ENCODE measurements at places on chromosomes 3 and 15.

DNA sequence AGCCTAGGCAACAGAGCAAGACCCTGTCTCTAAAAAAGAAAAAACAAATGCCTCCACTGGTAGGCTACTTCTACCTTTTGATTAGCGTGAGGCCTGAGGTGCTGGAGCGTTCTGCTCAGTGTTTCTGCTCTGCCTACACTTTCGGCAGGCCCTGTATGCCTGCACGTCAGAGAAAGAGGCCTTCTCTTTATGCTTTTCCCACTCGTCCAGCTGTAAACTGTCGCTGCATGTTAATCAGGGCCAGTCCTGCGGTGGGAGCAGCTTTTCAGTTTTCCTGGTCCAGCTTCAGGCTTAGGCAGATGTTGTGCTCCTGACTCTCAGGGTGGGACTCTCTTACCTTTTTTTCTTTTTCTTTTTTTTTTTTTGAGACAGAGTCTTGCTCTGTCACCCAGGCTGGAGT lies 25.3 kb downstream of the CSPG5 start:
- DNase-seq: no peak

GRCh38 chr15:40243126-40243810 lies 4.4 kb downstream of the PAK6 start:
- DNase-seq: no peak

DNA sequence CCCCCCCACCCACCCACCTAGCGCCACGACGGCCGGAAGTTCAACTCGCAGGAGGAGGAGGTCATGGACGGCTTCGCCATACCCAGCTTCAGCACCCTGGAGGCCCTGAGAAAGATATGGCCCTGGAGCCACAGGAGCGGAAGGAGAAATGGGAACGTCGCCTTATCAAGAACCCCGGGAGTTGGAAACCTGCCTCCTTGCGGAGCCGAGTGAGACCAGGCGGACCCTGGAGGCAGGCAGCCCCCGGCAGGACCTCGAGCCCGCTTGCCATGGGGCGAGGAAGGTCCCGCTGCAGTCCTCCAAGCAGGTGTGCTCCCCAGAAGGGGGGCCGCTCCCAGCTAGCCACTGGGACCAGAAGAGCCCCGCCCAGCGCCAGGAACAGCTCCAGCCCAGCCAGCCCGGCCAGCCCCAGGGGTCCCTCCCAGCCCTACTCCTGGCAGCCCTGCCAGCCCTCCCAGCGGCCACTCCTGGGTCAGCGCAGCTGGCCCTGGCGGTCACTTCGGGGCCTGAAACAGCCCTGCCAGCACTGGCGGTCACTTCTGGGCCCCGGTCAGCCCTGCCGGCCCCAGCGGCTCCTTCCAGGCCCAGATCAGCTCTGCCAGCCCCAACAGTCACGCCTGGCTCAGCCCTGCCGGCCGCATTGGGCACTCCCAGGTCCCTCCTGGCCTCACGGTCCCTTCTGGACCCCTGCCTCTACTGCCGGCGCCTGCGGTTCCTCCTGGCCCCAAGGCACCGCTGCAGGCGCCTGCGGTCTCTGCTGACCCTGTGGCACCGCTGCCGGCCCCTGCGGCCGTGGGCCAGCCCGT lies 10.3 kb upstream of the ROPN1B start:
- DNase-seq: no peak

DNA sequence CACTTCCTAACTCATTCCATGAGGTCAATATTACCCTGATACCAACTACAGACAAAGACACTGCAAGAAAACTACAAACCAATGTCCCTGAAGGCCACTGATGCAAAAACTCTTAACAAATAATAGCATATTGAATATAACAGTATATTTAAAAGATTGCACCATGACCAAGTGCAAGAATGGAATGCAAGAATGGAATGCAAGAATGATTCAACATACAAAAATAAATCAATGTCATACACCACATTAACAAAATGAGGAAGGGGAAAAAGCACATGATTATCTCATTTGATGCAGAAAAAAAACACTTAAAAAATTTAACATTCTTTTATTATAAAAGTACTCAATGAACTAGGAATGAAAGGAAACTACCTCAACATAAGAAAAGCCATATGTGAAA lies 463.1 kb upstream of the NECTIN3 start:
- no peak for DNase-seq

- DNase-seq: no peak
Measured at GRCh38 chr3:153357436-153357835, 195.4 kb downstream of the RAP2B start.

DNA sequence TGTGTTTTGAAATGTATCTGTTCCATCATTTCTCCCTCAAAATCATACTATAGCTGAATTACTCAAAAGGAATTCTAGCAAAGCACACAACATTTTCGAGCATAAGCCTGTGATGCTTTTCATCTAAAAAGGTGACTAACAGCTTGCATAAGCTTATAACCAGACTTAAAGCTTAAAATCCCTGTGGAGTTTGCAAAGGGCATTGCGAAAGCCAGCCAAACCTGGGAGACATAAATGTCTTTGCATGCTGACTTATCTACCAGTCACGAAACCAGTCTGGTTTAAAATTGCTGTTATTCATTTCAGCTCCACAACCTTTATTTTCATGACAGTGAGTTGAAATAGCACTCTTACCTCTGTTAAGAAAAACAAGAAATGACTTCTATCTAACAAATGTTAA lies 35.6 kb upstream of the LIPC start:
- DNase-seq: no peak

All from SW 1271 (cell line).